ENCODE measurements at places on chromosomes 1 and 21. TPM values are rescaled to one million over a fixed set of nuclear protein-coding genes. Genes with fewer than 3 reads are reported as not detected.

- no peak for DNase-seq
Measured at GRCh38 chr1:179126338-179127060, 44.6 kb downstream of the TOR3A start.

Gene AGL
- polyA plus RNA-seq = 24.8 TPM

Gene TCEANC2
- 10.3 TPM for polyA plus RNA-seq

DNA sequence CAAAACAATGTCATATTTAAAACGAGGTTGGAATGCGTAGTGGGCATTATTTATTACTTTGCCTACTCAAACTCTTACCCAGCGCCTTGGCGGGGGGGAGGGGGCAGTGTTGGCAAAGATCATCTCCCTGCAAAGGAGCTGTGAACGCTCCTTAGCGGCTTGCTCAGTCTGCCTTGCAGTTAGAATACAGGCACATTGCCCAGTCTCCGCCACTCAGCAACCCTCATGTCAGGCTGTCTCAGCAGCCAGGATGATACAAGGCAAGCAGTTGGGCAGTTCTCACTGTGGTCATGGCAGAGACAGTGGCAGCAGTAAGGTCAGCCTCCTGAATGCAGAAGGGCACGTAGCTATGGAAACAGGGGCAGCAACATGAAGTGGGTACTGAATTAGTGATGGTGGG lies 170.4 kb upstream of the KCNK2 start:
- DNase-seq = no peak

Gene UTP11
- polyA plus RNA-seq = 42.9 TPM

Gene FAF1
- 58.8 TPM for polyA plus RNA-seq

Gene ANKRD35
- polyA plus RNA-seq = 4.3 TPM

Gene TP73
- polyA plus RNA-seq = 2.1 TPM

DNA sequence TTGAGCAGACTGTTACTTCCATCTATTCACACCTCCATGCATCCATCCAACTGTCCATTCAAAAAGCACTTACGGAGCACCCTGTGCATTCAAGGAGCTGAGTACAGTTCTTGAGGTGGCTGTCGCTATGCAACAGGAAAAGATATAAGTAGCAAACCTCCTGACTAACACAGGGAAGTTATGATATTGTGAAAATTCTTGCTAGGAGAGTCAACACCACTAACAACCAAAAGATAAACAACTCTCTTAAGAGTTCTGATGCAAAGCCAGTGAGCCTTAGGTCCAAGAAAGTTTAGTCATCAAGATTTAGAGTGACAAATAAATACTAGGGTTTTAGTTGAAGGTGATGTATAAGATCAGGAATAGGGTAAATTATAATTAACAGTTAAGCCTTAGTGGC lies 44.5 kb upstream of the TRIM45 start:
- DNase-seq = peak; percentile 8

- DNase-seq = no peak
Measured at GRCh38 chr1:85756864-85757263, 48.6 kb upstream of the ZNHIT6 start.

- DNase-seq = no peak
Measured at GRCh38 chr1:22662318-22662717, 9.3 kb downstream of the C1QB start.

- peak; percentile 83 for DNase-seq
Measured at GRCh38 chr21:38993561-38993960, 187.8 kb downstream of the ETS2 start.

GRCh38 chr1:154837672-154838171 lies 32.4 kb downstream of the KCNN3 start:
- DNase-seq = no peak

GRCh38 chr21:29302359-29302875 lies 3.7 kb downstream of the BACH1 start:
- DNase-seq = no peak

DNA sequence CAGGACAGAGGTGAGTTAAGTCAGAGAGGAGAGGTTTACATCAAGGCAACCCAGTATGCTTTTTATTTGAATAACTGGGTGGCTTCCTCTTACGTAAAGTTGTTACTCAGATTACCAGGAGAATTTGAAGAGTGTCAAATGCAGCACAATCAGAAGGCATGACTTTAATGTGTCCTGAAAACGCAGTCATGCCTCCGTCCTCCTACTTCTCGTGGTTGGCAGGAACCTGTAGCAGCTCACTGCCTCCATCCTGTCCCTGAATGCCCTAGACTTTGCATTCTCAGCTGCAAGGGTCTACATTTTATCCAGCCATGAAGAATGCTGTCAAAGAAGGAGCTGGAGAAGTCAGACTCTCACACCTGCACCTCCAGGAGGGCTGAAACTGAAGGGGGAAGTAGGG lies 66.7 kb downstream of the MIS18A start:
- DNase-seq = no peak

- DNase-seq = no peak
Measured at GRCh38 chr1:109782514-109782913, 18.8 kb upstream of the EPS8L3 start.

DNA sequence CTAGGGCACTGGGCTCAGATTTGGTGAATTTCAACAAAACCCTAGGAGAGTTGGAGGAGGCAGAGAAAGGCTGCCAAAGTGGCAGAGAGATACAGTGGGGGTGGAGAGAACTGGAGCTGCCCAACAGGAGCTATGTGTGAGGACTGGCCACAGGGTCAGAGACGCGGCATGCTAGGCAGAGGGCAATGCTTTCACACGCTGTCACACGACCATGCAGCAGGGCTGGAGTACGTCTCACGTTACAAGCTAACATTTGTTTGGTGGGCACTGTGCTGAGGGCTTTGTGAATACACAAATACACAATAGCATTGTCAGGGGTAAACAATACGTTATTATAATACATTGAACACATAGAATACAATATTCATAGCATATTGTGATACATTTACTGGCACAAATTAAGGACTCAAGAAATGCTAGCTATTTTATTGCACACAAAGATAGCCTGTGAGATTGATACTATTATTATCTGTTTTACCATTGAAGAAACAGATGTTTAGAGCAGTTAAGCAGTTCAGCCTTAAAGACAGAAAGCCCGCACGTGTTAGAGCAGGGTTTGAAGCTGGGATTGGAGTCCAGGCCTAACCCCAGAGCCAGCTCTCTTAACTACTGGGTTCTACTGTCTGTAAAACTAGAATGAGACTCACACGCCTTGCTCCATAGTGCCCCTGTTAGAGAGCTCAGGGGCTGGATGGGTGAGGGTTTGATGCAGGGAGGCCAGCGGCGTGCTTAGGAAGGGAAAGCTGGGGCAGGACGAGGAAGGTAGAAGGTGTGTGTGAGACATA lies 4.5 kb downstream of the RAB7B start:
- DNase-seq = no peak

DNA sequence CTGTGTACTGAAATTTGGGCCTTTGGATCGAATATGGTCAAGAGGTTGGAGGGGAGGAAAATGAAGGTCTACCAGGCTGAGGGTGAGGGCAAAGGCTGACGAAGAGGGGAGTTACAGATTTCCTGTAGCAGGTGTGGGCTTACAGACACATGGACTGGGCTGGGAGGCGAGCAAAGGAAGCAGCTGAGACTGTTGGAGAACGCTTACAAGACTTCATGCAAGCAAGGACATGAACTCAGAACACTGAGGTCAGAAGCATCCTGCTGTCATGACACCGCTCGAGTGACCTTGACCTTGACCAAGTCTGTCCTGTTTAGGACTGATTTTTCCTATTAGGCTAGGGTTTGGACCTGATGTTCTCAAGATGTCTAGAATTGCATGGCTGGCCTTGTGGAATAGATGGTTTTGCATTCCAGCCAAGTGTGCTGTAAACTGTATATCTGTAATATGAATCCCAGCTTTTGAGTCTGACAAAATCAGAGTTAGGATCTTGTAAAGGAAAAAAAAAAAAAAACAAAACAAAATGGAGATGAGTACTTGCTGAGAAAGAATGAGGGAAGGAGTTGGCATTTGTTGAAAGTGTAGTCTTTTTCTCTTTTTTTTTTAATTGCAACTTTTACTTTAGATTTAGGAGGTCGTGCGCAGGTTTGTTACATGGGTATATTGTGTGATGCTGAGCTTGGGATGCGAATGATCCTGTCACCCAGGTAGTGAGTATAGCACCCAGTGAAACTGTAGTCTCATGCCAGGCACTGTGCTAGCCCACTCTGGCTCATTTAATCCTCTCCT lies 5.8 kb downstream of the ELF3 start:
- DNase-seq = no peak

DNA sequence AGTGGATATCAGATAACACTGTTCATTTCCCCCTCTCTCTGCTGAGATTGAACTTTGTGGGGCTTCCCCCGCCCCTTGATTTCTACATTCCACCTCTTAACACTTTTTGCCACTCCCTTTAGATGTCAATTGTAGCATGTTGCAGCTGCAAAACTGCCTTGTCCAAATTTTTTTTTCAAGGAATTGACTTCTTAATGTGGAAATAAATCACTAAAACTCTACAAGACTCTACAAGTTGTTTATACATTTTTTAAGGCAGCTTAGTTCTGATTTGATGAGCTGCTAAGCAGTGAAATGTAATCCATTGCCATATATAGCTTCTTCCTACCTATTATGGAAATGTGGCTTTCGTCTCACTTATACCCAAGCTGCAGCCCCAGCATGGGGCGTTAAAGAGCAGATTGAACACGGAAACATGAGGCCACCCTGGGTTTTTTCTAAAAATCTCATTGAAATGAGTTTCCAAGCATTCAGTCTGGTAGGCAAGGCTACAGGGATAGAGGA lies 132.2 kb downstream of the SYT2 start:
- DNase-seq = no peak

- DNase-seq = peak; percentile 39
Measured at GRCh38 chr21:36194024-36194423, 37.4 kb downstream of the DOP1B start.

DNA sequence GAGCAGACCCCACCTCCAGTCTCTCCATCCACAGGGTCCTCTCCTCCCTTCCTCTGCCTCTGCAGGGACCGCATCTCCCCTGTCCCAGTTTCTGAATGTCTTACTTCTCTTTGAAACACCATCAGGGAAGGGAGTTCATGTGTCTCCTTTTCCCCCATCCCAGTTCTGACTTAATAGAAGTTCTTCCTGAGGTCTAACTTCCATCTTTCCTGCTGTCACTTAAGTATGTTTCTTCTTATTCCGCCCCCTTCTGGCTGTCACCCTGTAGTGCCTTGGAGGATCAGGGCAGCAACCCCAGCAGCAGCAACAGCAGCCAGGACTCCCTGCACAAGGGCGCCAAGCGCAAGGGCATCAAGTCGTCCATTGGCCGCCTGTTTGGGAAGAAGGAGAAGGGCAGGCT lies 29.3 kb downstream of the MYOG start:
- no peak for DNase-seq

Gene ALX3
- not detected for polyA plus RNA-seq

- DNase-seq = no peak
Measured at GRCh38 chr1:208924928-208925327, 658.6 kb upstream of the CAMK1G start.

GRCh38 chr1:205430696-205431305 lies 8.9 kb upstream of the LEMD1 start:
- peak; percentile 62 for DNase-seq

- no peak for DNase-seq
Measured at GRCh38 chr1:189774721-189775287, 702.9 kb downstream of the BRINP3 start.

Gene CC2D1B
- 32.4 TPM for polyA plus RNA-seq

Gene HSPA6
- polyA plus RNA-seq = 0.80 TPM

Gene CDC7
- 16.3 TPM for polyA plus RNA-seq

GRCh38 chr1:23651069-23651808 lies 40.4 kb upstream of the RPL11 start:
- DNase-seq = no peak

DNA sequence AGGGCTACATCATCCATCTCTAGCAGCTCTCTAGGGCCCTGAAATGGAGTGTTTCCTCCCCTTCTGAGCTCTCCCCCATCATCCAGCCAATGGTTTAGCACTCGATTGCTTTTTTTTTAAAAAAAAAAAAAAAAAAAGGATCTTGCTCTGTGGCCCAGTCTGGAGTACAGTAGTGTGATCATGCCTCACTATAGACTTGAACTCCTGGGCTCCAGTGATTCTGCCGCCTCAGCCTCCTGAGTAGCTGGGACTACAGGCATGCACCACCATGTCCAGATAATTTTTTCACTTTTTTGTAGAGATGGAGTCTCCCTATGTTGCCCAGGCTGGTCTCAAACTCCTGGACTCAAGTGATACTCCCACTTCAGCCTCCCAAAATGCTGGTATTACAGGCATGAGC lies 12.1 kb upstream of the ITPKB start:
- DNase-seq = no peak

DNA sequence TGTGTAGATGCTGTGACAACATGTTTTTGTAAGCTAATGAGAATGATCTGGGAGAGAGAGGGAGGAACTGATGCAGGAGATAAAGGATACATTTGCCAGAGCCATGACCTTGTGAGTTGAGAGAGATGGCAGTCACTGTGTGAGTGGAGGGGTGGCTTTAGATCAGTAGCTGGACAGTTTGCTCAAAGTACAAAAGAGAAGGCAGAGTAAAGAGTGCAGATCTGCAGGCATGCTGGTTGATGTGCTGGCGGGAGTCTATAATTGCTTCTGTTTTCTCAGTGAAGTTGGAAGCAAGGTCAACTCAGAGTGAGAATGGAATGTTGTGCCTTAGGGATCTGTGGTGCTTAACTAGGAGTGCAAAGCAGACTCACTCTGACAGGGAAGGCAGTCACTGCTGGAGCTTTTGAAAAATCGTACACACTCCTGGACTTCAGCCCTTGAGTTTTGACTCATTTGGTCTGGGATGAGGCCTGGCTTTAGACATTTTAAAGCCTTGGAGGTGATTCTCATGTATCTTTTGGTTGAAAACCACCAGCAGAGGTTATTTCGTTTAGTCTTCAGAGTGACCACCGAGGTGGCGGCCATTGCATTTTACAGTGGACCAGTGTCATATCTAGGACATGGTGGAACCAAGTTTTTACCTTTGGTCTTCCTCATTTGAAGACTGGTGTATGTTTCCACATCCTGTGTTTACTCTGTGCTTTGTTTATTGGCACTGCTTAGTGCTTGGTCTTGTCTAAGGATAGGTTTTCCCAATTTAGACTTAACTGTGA lies 49.6 kb downstream of the MTR start:
- no peak for DNase-seq

- DNase-seq = no peak
Measured at GRCh38 chr1:116983678-116984077, 17.9 kb upstream of the CD101 start.

DNA sequence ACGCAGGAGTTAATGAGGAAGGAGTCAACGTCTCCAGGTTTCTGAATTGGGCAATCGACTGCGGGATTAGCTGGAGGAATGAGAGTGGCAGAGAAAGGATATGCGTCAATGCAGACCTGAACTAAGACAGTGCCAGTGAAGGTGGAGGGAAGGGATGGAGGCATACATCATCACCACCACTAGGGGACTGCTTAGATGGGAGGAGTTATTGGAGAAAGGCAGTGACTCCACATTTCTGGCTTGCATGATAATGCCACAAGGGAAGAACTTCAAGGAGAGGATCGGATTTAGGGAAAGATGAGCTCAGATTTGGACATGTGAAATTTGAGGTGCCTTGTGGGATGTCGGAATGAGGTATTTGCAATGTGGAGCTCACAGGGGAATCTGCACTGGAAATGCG lies 17.5 kb downstream of the VASH2 start:
- DNase-seq = no peak

Gene TMIGD3
- 0.35 TPM for polyA plus RNA-seq

All from right lung (tissue), 10 donors.